ENCODE measurements at places on chromosomes 1 and 21.
A peak's percentile ranks its signal among the peaks of the same experiment; 100 is the strongest.

DNA sequence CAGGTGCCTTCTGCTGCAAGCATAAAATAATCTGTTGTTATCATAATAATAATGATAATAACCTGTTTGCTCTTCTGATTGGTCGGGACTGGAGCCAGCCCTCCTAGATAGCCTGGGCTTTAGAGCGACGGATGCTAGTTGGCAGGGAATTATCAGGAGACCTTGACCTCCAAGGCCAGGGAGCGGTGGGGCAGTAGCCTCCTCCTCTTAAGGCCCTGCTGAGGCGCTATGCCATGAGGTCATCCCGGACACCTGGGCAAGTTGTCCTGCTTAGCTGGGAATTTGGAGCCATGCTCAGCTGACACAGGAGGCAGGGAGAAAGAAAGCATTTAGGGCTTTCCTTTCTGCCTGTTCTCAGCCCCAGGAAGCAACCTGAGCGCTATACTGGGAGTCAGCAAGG, 15.6 kb downstream of the C1orf115 start:
- DNase-seq: no peak

- no peak for DNase-seq
These were observed 379.6 kb downstream of the TTLL7 start for GRCh38 chr1:83619170-83619896.

- peak; percentile 40 for DNase-seq
These were observed at the start of gene CNIH3 for GRCh38 chr1:224615861-224616755. Gene CNIH3, plus strand, starts transcription at chr1:224616317. Its CDS starts 858 bp downstream, at chr1:224617175.

DNA sequence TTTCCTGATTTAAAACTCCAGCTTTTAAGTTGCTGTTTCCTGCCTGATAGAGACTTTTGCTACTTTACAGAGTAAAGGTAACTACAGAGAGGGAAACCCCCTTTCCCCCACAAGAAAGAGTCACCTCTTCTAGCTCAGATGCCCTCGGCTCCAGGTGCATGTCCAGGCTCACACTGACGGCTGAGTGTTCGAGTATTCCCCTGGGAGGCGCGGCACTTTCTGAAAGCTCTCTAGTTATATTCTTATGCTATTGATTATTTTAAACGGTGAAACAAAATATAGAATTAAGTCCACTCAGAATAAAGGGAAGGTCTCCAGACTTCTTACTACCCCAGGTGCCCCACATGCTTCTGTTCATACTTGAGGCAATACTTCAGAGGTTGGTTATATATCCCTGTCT, 160.3 kb upstream of the FMN2 start:
- DNase-seq: no peak

DNA sequence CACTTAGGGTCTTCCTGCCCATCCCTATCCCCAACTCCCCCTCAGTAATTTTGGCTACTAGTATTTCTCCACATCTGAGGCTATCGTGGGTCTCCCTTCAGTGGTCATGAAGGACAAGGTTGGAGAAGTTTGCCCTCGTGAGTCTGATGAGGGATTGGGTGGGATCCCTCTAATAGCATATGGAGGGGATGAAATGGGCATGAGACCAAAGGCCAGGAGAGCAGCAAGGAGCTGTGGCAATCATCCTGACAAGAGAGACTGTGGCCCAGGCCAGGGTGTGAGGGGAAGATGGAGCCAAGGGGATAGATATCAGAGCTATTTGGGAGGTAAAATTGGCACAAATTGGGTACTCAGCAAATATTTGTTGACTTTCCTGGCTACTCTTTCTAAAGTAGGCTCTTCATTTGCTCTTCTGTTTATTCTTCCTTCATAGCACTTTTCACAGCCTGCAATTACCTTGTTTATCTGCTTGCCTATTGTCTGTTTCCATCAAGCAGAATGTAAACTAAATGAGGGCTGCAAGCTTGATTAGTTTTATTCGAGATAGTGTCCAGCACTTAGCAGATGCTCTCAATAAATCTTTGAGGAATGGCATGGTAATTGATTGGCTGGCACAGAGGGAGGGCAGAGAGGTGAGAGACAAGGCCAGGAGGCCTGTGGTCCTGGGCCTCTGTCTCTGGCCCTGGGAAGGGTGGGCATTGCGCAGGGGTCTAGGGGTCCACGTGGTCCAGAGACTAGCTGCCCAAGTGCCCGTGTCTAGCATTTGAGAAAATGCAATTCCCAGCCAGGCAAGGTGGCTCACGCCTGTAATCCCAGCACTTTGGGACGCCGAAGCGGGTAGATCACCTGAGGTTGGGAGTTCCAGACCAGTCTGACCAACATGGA, 1.5 kb upstream of the PLK3 start:
- no peak for DNase-seq

GRCh38 chr1:31626223-31627207, 9.0 kb downstream of the HCRTR1 start:
- DNase-seq: no peak

DNA sequence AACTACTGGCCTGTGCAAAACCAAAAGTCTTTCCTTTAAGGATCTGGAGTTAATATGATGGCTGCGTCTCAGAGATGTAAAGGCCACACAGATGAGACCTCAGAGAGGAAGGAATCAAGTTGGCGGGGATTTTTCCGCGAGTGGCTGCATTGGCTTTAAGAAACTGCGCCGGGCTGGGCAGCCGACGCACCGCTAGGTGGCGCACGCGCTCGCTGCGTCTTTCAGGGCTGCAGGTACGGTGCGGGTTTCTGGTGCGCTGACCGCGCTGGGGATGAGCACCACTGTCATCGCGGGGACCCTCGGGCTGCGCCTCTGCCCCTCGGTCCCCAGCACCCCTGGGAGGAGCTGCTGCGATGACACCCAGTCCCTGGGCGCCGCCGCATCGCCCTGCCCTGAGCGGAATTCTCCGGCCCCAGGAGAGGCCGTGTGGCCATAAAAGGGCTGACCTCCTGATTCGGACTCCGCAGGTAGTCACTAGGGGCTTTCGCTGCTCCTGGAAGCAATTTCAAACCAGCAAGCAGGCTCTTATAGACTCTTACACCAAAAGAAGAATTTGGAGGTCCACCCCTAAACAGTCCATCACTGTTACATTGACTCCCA, 241.0 kb downstream of the KCNJ6 start:
- peak; percentile 58 for DNase-seq

DNA sequence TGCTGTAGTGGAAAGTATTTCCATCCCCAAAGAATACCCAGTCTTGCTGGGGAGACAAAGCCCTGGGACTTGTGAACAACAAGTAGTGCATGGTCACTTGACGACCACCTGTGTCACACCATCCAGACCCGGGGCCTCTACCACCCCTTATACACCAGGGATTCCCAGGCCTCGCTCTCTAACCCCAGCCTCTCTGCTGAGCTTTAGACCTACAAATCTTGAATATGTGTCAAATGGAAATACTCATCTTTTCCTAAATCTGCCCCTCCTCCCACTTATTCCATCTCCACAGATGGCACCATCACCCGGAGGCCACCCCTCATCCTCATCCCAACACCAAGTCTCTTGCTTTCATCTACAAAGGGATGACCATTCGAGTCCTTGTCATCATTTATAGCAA, 875 bp upstream of the RNASEL start:
- DNase-seq: no peak

DNA sequence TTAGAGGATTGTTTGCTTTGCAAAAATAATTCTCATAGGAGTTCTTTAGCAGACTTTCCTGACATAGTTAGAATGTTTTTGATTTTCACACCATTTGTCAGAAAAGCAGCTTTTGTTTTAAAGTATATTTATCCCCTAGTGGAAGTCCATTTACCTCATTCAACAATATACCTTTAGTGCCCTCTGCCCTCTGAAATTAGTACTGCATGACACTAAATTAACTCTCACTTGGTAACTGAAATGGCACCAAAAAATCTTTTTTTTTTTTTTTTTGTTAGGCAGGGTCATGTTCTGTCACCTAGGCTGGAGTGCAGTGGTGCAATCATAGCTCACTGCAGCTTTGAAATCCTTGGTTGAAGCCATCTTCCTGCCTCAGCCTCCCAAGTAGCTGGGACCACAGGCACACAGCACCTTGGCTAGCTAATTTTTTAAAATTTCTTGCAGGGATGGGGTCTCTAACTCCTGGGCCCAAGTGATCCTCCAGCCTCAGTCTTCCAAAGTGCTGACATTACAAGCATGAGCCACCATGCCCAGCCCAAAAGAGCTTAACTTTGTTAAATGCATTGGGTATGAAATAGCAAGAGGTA, 13.6 kb downstream of the LRRC42 start:
- no peak for DNase-seq

DNA sequence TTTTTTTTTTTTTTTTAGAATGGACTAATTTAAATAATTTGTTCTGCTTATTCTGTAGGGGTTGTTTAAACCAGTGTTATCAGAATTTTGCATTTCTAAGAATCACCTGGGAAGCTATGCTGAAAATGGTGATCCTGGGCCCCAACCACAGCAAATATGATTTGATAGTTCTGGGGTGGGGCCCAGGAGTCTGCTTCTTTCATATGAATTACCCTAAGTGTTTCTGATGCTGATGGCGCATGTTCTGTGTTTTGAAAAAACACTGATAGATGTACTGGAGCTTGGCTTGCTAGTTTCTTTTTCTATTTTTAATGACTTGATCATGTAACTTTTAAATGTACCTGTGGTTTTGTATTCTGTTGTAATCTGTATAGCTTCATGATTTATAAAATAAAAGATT, 89.3 kb downstream of the CDC14A start:
- DNase-seq: no peak

- DNase-seq: no peak
These were observed 55.7 kb downstream of the MRPL39 start for GRCh38 chr21:25551569-25551968.

DNA sequence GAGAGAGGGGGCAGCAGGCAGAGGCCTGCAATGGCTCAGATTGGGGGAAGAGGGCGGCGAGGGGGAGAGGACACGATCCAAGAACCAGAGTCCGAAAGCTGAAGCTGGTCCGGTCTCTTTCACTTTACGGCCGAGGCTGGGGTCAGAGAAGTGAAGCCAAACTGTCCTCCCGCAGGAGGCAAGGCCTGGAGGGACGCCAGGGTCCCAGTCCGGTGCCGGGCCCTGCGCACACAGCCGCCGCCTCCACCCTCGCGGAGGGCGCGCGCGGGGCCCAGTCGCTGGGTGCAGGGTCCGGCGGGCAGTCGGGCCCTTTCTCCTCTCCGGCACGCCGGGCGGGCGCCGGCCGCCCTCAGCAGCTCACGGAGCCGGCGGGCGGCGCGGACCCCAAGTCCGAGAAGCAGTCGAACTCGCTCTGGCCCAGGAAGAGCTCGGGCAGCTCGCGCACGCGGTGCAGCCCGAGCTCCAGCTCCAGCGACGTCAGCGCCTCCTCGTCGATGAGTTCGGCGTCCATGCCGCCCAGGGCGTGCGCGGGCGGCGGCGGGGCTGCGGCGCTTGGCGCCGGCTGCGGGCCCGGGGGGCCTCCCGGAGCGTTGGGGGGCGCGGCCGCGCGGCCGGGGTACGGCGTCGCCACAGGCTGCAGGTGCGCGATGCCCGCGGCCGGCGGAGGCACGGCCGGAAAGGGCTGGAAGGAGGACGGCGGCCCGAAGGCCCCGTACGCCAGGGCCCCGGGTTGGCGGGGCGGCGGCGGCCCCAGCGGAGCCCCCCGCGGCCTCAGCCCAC, 749 bp downstream of the CITED4 start:
- no peak for DNase-seq

GRCh38 chr1:158285756-158286241, 3.9 kb upstream of the CD1C start:
- DNase-seq: no peak

- no peak for DNase-seq
These were observed 6.4 kb downstream of the TGFB2 start for GRCh38 chr1:218351391-218352074.

GRCh38 chr1:179014123-179014522, 11.6 kb upstream of the FAM20B start:
- no peak for DNase-seq

GRCh38 chr1:216553040-216553439, 129.8 kb upstream of the USH2A start:
- DNase-seq: no peak

DNA sequence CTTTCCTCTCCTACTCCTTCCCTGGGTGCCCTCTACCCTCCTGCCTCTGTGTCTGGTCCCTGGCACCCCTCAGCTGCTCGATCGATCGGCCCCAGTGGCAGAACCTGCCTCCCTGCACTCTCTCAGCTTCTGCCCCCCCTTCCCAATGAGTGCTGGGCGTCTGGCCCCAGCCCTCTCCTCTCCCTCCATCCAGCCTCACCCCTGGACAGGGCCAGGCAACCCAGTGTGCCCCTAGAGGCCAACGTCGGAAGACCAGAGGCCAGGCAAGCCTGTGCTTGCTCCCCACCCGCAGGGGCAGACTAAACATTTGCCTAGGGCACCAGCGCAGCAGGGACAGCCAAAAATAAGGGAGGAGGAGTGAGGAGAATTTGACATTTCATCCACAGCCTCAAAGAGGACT, 43.5 kb downstream of the LGR6 start:
- DNase-seq: peak; percentile 60

- DNase-seq: no peak
These were observed 265.7 kb downstream of the COL11A1 start for GRCh38 chr1:102842606-102843005.

DNA sequence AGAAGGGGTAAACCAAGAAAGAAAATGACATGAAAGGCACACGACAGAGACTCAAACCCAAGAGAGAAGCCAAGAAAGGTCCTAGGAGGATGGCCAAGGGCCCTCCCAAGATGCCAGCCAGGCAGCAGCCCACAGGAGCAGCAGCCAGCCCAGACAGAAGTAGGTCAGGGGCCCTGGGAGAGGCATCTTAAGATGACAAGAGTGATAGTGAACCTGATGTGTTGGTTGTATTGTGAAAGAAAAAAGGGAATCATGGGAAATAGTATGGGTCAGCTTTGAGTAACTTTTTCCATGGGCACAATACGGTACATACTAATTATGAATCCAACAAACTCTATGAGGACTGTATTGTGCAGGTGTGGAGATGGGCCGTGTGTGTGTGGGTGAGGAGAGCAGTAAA, 3.3 kb downstream of the CCSAP start:
- no peak for DNase-seq

DNA sequence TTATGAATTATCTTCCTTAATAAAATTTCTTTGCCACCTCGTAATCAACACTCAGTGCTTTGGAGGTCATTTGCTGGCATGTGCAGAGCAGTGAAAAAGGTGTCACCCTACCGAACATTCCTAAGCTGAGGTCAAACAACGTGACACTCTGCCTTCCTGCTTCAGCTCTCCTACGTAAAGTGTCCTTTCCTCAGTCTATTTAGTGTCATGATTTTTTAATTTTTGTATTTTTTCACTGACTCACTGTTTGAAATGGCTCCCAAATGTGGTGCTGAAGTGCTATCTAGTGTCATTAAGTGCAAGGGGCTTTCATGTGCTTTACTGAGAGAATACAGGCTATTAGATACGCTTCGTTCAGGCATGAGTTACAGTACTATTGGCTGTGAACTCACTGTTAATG, 37.0 kb upstream of the ITPKB start:
- DNase-seq: no peak

Measured in GM12891 (cell line).